ENCODE measurements at places on chromosomes 1 and 21.

DNA sequence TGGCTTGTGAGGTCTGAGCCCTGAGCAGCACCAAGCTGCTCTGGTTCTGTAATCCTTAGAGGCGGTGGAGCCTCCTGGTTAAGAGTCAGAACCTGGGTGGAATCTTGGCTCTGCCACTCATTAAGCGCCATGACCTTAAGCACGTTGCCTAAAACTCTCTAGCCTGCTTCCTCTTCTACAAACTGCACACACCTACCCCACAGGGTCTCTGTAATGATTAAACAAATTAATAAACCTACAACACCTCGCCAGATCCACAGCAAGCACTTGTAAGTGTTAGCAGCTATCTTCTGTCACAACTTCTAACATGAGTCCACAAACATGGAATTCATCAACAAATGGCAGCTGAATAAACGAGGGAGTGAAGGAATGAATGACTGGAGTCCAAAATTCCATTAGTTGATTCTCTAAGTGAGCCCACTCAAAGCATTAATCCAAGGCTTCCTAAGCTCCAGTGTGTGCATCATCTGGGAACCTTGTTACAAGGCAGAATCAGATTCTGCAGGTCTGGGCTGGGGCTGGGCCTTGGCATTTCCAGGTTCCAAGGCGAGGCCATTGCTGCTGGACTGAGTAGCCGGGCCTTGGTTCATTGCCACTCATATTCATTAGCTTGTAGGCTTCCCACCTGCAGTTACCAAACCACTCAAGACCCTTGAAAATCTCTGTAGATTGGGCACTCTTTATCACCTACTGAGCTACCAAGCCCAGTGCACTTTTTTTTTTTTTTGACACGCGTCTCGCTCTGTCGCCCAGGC is 168.6 kb downstream of the HIVEP3 start:
- no peak for DNase-seq

DNA sequence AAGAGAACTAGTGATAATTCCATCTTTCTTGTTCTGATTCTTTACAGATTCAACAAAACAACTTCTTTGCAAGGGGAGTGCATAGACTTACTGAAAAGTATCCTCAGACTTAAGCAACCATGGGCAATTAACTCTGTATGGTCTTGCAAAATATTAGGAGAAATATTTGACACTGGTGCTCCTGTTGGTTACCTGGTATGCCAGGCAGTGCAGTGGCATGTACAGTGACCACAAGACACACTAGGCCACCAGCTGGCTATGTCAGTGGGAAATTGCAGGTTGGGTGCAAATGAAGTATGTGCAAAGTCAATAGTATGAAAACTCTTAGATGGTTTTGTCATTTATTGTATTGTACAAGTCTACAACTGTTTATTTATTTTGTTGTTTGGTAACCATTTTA is 34.5 kb downstream of the EPS15 start:
- DNase-seq, result no peak

DNA sequence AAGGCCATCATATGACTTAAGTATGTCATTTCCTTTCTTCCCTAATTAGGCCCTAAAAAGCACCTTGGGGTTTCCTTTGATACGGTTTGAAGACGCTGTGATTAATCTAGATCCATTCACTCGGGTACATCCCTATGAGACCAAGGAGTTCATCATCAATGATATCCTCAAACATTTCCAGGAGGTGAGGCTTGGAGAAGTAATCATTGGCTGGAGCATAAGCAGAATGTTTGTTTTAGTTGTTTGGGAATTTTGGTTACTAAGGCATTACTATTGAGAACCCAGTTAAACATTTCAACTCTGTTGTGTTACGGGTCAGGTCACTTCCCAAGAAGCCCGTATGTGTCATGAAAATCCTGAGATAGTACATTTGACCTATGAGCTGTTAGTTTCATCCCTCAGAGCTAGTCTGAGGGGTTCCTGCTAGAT is 185.2 kb downstream of the VPS13D start:
- no peak for DNase-seq

DNA sequence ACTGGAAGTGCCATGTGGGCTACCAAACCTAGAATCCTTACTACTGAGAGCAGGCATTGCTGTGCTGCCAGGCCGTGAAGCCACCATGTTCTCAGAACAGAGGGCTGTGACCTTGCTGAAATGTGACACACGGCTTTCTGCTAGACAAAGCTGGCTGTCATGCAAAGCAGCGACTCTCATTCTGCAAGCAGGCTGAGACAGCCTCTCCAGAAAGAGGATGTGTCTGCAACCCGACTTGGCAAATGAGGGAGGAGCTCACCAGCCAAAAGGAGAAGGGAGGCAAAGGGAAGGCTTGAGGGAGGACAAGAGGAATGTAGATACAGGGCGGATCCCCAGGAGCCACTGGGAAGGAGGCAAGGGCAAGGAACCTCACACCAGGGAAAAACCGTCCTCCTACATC is 85.7 kb upstream of the KRTAP19-8 start:
- DNase-seq, result no peak

GRCh38 chr1:186409091-186409490 is 33.5 kb downstream of the ODR4 start:
- no peak for DNase-seq

- DNase-seq, result no peak
These were observed 1046.7 kb upstream of the B3GALT2 start for GRCh38 chr1:194233069-194233468.

DNA sequence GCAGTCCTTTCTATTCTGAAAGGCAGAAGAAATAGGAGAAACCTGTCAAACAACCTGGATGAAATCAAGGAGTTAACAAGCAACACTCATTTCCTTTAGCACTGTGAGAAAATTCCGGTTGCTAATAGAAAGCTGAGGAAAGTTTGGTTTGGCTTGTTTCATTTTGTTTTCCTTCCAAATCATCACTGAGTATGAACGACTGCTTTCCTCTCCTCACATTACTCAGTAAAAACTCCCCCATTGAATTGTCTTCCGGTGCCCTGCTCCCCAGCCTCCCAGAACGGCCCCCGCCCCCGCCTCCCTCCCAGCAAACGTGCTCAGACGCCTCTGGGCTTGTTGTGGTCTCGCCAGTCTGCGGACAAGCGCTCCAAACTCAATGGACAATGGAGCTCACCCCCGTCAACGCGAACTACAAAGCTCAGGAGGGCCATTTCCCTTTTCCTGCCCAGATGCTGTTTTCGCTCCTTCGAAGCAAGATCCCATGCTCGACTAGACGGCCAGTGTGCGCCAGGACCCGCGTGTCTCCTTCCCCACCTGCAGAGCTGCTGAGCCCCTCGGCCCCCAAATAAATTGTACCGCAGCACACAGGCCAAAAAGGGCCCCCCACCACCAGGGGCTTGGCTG is 747 bp downstream of the STX6 start:
- DNase-seq, result no peak

DNA sequence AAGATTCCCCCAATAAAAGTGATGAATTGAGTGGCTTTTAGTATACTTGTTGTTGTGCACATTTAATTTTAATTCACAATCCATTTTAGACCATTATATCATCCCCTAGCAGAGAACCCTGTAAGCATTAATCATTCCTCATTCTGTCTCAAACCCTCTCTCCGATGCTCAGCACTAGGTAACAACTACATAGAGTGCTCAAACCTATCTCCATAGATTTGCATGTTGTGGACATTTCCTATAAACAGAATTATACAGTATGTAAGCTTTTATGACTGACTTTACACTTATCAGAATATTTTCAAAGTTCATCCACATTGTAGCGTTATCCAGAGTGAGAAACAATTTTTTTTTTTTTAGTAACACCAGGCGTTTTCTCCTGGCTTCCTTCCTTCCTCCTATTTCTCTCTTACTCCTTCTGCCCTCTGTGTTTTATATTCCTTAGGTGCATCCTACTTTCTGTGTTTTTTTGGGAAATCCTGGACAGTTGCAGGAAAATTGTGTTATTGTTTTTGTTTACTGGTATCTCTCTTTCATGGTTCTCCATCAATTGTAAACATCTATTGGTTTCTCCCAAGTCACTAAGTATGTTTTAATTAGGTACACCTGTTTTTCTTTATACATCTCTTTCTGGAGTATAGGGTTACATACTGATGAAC is 1528.0 kb upstream of the TPTE start:
- no peak for DNase-seq

DNA sequence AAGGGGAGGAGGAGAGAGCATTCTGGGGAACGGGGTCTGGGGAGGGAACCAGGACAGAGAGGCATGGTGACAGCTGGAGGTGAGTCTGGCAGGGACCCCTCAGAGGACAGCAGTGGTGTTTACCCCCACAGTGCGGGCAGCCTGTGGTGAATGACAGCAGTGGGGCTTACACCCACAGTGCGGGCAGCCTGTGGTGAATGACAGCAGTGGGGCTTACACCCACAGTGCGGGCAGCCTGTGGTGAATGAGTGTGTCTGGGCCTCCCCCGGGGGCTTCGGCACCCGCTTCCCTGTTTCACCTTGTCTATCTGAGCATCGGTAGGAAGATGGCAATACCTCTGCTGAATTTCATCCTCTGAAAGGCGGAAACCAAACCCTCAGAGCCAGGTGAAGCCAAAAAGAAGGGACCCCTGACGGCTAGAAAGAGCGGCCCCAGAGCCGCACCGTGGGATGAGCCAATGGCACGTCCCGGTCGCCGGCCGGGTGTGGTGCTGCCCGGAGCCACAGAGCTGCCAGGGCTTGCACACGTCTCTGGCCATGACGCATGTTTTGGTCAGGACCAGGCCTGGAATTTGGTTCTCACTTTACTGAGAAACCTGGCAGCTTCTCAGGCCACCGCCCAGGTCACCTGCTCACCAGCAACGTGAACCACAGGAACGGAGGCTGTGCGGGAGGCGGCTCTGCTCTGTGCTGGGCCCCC is 54.1 kb downstream of the SIK1 start:
- no peak for DNase-seq

DNA sequence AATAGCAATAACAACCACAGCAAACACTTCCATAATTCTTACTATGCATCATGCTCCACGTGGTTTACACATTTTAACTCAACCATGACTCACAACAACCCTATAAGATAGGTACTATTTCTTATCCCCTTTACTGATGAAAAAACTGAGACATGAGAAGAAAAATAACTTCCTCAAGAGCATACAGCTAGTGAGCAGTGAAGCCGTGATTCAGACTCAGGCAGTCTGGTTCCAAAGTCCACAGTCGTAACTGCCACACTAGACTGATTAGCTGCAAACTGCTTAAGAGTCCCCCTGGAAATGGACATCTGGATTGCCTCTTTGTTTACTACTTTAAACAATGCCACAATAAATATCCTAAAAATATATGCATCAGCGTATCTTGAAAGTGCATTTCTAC is 55.7 kb downstream of the PLD5 start:
- no peak for DNase-seq

DNA sequence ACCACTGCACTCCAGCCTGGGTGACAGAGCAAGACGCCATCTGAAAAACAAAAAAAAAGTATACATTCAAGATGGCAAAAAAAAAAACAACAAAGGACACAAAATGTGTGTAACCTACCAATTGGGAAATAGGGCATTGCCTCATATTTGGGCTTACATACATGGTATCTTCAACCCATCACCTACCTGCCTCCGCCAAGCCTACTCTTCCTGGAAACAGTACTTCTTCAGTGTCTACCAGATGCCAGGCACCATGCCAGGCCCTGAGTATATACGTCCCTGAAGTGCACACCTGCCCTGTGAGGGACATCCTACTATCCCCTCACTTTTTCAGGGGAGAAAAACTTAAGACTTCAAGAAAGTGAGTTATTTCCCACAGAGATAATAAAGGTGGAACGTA is 160.2 kb downstream of the TOMM20 start:
- no peak for DNase-seq

DNA sequence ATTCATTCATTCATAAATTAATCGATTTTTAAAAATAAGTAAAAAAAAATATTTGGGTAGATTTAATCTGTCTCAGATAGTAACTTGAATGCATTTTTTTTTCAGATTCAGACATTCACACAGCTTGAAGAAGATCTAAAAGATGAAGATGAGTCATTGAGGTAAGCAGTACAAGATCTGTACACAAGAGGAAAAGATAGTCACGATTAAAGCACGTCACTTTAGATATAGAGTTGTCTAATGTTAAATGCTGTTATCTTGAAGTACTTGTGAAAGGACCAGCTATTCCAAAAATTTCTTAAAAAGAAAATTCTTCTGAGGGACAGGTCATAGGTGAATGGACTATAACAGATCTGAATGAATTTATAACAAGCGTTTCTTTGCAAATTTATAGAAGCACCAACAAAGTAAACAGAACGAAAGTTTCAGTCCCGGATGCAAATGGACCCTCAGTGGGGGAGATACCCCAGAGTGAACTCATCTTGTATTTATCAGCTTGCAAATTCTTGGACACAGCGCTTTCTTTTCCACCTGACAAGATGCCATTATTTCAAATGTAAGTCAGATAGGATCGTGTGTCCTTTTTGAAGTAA is 31.2 kb upstream of the MORC3 start:
- DNase-seq, result no peak

DNA sequence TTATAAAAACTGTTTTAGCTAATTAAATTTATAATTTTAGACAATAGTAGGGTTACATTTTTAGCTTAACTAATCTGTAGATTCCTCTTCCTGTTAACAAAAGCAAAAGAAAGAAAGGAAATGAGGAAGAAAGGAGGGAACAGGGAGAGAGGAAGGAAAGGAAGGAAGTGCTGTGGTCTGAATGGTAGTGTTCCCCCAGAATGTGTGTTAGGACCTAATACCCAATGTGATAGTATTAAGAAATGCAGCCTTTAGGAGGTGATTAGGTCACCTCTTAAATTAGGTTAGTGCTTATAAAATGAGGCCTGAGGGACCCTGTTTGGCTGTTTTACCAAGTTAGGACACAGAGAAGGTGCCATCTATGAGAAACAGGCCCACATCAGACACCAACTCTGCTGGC is 136.9 kb upstream of the SAMSN1 start:
- no peak for DNase-seq

- no peak for DNase-seq
These were observed 135.2 kb upstream of the COL11A1 start for GRCh38 chr1:103243481-103243880.

- DNase-seq, result no peak
These were observed 16.2 kb upstream of the ZNF326 start for GRCh38 chr1:89978755-89979154.

DNA sequence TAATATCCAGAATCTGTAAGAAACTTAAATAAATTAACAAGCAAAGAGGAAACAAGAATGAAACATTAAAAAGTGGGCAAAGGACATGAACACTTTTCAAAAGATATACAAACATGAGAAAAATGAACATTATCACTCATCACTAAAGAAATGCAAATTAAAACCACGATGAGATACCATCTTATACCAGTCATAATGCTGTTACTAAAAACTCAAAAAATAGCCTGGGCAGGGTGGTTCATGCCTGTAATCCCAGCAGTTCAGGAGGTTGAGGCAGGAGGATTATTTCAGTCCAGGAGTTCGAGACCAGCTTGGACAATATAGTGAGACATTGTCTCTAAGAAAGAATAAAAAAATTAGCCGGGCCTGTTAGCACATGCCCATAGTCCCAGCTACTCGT is 6.1 kb downstream of the ZNF124 start:
- no peak for DNase-seq

DNA sequence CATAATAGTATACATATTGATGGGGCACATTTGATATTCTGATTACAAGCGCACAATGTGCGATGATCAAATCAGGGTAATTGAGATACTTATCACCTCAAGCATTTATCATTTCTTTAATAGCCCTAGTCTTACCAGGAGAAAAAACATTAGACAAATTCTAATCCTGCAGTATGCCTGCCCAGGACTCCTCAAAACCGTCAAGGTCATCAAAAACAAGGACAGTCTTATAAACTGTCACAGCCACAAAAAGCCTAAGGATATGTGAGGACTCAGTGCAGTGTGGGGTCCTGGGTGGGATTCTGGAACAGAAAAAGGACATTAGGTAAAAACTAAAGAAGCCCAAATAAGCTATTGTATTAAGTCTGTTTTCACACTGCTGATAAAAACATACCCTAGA is 19.1 kb downstream of the CAPN9 start:
- DNase-seq, result no peak

- peak; percentile 52 for DNase-seq
These were observed 320.3 kb downstream of the KIF26B start for GRCh38 chr1:245475126-245475525.

Measured in retina (tissue), 1 donor.